Stimulated activated CD8-positive, alpha-beta memory T cell treated with anti-CD3 and anti-CD28 coated beads, Interleukin-12 subunit alpha, Interleukin-12 subunit beta, amount 100 ng/mL, for 4 hours (primary cell): ENCODE measurements at places on chromosomes 3 and 15.

DNA sequence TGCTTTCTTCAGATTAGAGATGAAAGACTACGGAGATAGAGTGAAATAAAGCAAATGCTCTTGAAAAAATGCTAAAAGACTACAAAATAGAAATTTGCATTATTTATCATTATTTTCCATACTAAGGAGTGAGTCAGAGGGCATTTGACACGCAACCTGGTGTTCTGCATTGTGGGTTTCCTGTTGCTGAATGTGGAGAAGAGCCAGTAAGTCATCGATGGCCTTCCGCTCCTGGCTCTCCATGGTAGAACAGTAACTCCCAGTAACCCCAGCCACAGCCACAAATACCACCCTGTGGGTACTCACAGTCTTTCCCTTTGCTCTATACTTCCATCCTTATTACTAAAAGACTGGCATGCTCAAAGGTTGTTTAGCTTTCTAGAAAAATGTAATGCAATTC lies 61.5 kb downstream of the CGGBP1 start:
- DNase-seq, result no peak

- no peak for DNase-seq
Measured at GRCh38 chr3:143135150-143135549, 15.6 kb downstream of the CHST2 start.

GRCh38 chr3:177978946-177979345 lies 557.3 kb upstream of the KCNMB2 start:
- no peak for DNase-seq

- no peak for DNase-seq
Measured at GRCh38 chr3:61903931-61904657, 342.7 kb downstream of the PTPRG start.

GRCh38 chr3:13484851-13485590 lies 4.9 kb downstream of the HDAC11 start:
- DNase-seq, result no peak

DNA sequence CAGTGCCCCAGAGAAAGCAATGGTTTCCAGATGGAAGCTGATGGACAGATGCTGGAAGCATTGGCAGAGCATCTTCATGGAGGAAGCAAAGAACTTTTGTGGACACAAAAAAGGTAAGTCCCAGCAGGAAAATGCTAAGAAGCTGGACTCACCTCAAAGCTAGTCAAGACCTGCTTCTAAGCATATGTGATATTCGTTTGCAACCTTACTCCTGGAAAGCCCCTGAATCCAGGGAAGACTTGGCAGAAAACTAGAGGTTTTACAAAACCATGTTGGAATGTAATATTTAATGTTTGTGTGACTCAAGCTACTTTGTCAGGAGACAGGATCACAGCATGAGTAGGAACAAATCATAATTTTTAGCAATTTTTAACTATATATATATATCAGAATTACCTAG lies 288.2 kb downstream of the BCHE start:
- no peak for DNase-seq

DNA sequence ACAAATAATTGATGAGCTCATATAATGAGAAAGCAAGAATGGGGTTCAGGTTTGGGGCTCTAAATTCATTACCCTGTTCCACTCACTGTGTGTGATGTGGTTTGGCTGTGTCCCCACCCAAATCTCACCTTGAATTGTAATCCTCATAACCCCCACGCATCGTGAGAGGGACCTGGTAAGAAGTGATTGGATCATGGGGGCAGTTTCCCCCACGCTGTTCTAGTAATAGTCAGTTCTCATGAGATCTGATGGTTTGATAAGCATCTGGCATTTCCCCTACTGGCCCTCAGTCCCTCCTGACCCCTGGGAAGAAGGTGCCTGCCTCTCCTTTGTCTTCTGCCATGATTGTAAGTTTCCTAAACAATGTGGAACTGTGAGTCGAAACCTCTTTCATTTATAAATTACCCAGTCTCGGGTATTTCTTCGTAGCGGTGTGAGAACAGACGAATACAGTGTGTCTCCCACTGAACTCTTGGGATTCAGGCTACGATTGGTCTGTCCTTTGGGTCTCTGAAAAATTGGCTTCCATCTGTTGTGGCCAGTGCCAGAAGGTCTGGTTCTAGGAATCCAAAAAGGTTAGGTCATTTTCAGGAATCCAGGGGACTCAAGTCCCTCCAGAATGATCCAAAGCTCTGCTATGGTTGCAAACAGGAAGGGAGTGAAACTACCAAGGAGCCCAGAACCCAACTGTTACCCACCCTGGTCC lies 87.7 kb downstream of the XXYLT1 start:
- DNase-seq, result no peak

GRCh38 chr3:194224471-194225417 lies 88.8 kb downstream of the HES1 start:
- DNase-seq, result no peak

DNA sequence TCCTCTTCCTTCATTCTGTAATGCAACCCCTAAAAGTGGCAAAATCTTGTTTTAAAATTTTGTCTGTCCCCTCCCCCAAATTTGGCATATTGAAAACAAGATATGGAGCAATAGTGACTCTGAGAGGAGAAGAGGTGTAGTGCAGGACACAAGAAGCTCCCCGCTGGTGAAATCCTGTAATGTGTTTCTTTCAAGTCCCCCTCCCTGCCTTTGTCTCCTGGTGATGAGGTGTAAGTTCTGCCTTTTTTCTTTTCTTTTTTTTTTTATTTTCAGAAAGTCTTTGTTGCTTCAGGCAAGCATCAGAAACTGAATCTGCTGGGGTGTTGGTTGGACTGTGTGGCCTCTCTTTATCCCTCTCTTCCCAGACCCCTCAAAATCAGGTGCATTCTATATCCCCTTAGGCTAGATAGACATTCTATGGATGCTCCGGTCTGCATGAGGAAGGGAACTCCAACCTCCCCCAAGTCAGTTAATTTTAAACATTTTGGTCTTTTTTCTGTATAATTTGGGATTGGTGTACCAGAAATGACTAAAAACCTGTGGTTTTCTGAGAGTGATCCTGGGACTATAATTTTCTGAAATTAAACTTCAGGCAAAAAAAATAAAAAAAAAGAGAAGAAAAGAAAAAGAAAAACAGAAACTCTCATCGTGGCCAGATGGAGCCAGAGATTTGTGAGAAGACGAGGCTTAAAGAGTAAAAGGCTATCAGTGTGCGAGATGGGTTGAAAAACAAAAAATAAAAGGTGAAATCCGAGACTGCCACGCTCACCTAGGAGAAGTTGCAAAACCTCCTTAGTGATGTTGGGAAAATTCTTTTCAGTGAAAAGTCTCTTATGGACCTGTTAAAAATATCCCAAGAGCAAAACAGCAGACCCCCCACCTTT lies 21.4 kb downstream of the ACKR2 start:
- DNase-seq, result no peak

DNA sequence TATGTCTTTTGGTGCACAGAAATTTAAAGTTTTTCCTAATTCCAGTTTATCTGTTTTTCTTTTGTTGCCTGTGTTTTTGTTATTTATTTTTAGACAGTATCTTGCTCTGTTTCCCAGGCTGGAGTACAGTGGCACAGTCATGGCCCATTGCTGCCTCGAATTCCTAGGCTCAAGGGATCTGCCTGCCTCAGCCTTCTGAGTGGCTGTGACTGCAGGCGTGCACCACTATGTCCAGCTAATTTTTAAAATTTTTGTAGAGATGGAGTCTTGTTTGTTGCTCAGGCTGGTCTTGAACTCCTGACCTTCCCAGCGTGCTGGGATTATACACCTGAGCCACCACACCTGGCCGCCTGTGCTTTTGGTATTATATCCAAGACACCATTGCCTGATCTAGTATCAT lies 22.8 kb downstream of the KAT2B start:
- DNase-seq, result no peak

DNA sequence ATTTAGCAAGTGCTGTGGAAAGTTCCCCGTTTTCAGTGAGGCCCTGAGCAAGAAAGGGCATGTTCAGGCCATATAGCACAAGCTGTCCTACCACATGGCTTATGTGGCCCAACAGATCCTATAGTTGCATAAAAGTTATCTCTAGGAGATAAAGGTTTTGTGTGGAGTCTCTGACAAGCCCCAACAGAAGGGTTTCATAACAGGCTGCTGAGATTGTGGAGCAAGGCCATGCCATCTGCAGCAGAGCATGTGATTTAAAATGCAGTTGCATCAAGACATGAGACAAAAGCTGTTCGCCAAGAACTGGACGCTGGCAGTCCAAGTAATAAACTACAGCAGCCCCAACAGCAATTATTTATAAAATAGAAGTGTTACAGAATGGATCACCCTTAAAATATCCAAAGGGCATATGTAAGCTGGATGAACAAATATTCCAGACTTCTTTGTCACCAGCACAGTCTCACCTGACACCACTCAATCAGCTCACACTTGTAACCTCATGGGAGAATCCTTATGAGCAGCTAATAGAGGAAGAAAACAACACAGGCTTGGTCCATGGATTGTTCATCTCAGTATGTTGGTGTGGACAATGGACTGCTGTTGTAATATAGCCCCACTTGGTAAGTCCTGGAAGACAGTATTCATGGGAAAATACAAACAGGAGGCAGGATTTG lies 14.4 kb upstream of the CLDN1 start:
- no peak for DNase-seq

DNA sequence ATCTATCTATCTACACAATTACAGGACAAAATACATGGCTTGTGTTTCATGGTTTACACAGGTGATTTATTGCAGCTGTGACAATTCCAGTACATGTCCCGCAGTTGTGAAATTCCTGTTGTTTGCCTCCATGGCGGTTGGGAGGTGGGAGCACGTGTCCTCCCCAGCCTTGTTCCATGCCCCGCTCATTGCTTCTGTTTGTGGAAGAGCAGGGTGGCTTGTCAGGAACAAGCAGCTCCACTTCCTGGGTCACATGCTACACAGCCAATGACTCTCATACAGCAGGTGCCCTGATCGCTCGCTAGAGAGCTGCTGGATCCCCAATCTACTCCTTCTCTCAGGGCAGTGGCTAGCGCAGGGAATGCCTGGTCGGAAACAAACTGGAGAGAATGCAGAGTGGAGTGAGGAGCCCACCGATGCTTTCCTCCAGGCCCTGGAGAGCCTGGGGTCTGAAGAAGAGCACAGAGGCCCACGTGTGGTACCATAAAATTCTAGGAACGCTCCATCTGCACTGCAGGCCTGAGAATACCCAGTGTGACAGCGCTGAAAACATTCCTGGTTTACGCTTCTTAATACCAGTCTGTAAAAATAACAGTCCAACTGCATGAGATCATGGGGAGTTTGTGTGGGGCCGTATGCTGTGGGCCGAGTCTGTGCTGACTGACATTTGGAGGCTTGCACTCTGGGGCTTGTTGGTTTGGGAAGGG lies 270.6 kb upstream of the RGMA start:
- no peak for DNase-seq

DNA sequence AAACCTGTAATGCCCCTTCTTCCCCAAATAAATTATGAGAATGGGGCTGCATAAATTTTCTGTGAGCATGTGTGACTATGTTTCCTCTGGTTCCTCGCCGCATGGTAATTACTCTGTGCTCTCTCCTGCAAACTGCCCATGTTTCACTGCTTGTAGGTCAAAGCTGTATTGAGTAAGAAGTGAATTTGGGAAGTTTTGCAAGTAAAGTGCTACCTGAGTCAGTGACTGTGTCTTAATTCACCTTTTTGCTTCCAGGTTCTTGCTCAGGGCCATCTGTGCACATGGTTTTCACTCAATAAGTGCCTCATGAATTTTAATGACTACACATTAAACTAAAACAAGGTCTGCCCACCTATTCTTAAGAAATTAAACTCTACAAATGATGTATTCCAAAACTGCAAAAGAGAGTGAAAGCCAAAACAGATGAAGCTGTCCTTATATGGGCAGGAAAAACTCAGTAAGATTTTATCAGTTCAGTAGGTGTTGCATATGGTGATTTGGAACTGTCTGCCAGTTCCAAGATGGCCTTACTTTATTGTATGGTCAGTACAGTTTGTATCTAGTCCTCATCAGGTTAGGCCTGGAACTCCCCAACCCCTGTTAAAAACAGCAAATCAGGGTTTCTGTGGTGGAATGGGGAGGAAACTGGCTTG lies 100.0 kb downstream of the LPP start:
- DNase-seq, result no peak

DNA sequence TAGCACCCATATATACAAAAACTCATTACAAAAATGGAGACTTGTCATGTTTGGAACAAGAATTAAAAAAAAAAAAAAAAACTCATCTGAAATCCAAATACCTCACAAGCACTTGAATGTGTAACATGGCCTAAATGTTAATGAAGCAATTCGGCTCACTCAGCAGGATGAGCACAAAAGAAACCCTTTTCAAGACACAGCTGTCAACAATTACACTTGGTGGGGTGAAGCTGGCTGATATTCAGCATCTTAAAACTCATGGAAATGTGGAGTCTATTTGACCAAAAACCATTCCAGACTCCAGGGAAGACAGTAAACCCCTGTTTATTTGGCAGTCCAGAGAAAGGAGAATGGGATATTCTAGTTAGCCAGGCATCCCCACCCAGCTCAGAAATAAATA lies 205.4 kb upstream of the TSC22D2 start:
- no peak for DNase-seq

DNA sequence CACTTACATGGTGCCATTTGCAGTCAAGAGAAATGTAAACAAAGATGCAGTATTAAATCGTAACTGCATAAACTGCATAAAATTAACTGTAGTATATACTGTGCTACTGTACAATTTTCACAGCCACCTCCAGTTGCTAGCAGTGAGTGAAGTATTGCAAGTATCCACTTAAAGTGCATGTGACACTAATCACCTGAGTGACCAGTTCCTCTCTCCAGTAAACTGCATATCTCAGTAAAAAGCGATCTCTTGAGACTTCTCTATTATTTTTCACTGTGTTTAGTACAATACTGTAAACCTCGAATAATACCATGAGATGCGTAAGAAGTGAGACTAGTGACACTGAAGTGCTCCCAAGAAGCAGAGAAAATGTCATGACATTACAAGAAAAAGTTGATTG lies 111.7 kb upstream of the PLXND1 start:
- no peak for DNase-seq

- DNase-seq, result no peak
Measured at GRCh38 chr3:142962520-142963233, 797 bp downstream of the PAQR9 start.

- DNase-seq, result no peak
Measured at GRCh38 chr15:69454953-69455352, 2.3 kb downstream of the RPLP1 start.

- no peak for DNase-seq
Measured at GRCh38 chr3:36867810-36868209, 77.0 kb downstream of the TRANK1 start.

- no peak for DNase-seq
Measured at GRCh38 chr3:146065573-146066006, 95.4 kb downstream of the PLOD2 start.

GRCh38 chr3:52682016-52682415 lies 3.7 kb downstream of the PBRM1 start:
- DNase-seq, result no peak
